ENCODE measurements at places on chromosomes 3 and 15. TPM values are rescaled to one million over a fixed set of nuclear protein-coding genes. Genes with fewer than 3 reads are reported as not detected.

MYZAP gene
- not detected for total RNA-seq

PYGO1 gene
- not detected for total RNA-seq

DPPA2 gene
- not detected for total RNA-seq

EOMES gene
- 18.6 TPM for total RNA-seq

GREM1 gene
- total RNA-seq = not detected

DPPA4 gene
- total RNA-seq = not detected

LSAMP gene
- not detected for total RNA-seq

ARPP21 gene
- not detected for total RNA-seq

ABHD6 gene
- total RNA-seq = 6.1 TPM

AZI2 gene
- total RNA-seq = 51.9 TPM

SRGAP3 gene
- total RNA-seq = 1.3 TPM

RHOV gene
- total RNA-seq = 0.37 TPM

SAMD7 gene
- total RNA-seq = not detected

PGBD4 gene
- total RNA-seq = 3.8 TPM

TEX55 gene
- not detected for total RNA-seq

TMEM87A gene
- 44.2 TPM for total RNA-seq

CCDC54 gene
- not detected for total RNA-seq

CPNE4 gene
- total RNA-seq = 0.27 TPM

ACVR2B gene
- 7.5 TPM for total RNA-seq

SENP5 gene
- 43.1 TPM for total RNA-seq

ZNF662 gene
- total RNA-seq = 0.54 TPM

TCTA gene
- 21.6 TPM for total RNA-seq

THAP10 gene
- not detected for total RNA-seq

GCHFR gene
- total RNA-seq = 29.1 TPM

SLC12A1 gene
- not detected for total RNA-seq

COL6A5 gene
- total RNA-seq = 0.15 TPM

SLC22A13 gene
- total RNA-seq = 0.78 TPM

ZNF660 gene
- total RNA-seq = 0.29 TPM

CLRN1 gene
- not detected for total RNA-seq

SLC9A9 gene
- total RNA-seq = 19.3 TPM

GOLGA6D gene
- total RNA-seq = not detected

ECE2 gene
- not detected for total RNA-seq
